ENCODE measurements at places on chromosomes 7 and 10.

GRCh38 chr10:92387289-92387940, 96.4 kb downstream of the MARCHF5 start:
- no peak for DNase-seq

GRCh38 chr7:14759785-14760184, 142.8 kb downstream of the DGKB start:
- DNase-seq: no peak

GRCh38 chr10:49008091-49008490, 68.5 kb upstream of the LRRC18 start:
- no peak for DNase-seq

DNA sequence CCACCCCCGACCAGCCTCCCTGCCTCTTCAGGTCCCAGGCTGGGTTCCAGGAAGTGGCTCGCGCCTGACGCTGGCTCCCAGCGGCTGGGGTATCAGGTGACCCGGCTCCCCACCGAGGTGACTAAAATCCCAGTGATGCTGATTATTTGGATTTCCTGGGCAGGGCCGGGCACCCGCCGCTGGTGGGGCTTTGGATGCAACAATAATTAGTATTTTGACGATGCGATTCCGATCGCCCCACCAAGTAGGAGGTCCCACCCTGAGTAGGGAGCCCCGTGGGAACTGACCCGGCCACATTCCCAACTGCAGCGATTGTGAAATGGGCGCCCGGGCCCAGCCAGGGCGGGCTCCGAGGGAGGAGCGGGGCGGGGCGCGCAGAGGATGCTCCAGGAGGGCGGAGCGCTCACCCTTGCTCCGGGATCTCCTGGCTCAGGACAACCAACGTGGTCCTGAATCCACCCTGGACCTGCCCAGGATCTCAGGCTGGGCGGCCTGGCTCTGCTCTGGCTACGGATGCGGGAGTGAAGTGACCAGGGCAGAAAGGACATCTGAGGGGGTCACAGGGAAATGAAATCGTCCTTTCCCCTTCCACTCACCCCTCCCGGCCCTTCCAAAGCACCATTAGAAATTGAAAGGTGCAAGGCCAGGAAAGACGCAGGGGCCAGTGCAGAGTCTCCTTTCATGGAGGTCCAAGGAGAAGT, 32.6 kb downstream of the DUSP5 start:
- no peak for DNase-seq

GRCh38 chr10:49841615-49842332, 79.7 kb upstream of the OGDHL start:
- DNase-seq: no peak

GRCh38 chr7:108282427-108282996, 152.4 kb upstream of the LAMB4 start:
- no peak for DNase-seq

- DNase-seq: no peak
Observed at GRCh38 chr7:130899638-130900401, 165.8 kb upstream of the KLF14 start.

DNA sequence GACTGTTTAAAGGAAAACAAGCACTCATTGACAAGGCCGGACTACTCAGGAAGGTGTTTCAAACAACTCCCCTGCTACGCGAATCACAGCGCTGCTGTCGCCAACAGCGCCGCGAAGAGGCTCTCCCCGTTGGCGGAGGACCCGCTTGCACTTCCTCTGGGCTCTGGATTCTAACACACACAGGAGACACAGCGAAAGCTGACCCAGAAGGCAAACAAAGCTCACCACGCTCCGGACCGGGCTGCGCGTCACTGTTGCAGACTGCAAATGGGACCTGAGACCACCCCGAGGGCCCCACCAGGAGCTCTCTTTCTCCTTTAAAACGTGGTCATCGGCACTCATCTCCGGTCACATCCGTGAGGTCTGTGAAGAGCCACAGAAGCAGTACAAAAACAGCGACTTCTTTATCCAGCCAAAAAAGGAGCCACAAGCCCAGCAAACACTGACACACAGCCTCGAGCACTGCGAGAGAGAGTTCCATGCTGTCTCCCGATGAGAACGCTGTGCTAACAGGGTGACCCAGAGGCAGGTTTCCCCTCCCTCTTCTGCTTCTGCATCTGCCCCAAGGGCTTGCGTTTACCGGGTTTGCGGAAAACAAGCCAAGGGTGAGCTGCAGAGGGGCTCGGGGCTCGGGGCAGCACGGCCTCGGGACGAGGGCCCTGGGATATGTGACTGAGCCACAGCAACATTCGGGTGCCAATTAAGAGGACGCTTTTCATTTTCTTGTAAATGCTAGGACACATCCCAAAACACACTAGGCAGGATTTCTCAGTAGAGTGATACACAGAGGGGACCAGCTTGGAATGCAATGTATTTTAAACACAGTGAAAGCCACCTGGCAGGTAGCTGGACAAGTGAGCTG, 41.3 kb downstream of the AMZ1 start:
- DNase-seq: no peak

- DNase-seq: no peak
Observed at GRCh38 chr7:3191548-3191947, 109.5 kb upstream of the SDK1 start.

DNA sequence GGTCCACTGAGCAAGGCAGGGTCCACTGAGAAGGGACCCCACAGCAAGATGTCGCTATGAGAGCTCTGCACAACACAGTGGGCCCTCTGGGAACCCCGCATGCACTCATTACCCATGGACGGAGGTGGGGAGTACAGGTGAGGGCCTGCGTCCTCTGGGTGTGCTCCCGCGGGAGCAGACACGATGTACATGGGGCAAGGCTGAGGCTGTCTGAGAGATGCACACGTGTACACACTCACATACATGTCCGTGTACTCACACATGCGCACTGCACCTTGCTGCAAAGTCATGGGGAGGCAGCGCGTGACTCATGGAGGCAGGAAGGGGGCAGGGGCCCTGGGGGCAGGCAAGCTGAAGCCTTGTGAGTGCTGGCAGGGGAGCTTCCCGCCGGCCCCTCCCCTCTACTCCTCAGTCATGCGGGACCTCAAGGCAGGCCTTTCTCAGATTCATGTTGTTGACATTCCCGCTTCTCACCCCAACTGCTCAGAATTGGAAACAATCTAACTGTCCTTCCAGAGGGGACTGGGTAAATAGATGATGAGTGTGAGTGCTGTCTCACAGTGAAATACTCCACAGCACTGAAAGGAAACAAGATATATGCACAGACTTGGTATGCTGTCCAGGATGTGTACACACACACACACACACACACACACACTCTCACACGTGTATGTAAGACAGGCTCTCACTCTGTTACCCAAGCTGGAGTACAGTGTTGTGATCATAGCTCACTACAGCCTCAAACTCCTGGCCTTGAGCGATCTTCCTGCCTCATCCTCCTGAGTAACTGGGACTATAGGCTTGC, 40.0 kb downstream of the GOLGA7B start:
- no peak for DNase-seq

- DNase-seq: no peak
Observed at GRCh38 chr10:21279217-21279575, 246.3 kb downstream of the SKIDA1 start.

- DNase-seq: no peak
Observed at GRCh38 chr10:22690614-22691431, 23.6 kb downstream of the PIP4K2A start.

DNA sequence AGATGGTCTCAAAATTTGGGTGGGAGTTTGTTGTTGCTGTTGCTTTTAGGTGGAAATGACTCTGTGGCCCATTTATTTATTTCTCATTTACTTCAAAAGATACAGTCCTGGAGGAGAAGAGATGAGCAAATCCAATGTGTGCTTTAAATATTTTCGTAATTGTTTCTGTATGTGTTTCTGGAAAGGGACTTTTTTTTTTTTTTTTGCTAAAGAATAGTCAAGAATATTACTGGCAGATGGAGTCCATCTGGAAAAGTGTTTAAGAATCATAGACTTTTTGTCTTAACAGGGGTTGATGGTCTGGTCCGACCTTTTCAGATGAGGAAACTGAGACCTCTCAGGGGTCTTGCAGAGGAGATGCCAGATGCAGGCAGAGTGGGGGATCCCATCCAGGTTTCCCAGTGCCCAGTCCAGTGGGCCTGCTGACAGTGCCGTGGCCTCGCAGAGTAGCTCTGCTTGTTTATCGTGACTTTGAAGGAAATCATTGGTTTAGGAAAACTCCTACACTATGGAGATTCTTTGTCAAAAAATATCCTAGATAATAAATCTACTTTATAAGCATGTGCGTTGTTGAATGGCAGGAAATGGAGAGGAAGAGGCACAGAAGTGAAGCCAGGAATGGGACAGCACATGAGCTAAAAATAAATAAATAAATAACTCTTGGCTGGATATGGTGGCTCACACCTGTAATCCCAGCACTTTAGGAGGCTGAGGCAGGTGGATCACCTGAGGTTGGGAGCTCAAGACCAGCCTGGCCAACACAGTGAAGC, 164.3 kb upstream of the SVIL start:
- DNase-seq: no peak

GRCh38 chr7:51318886-51319579, 2.4 kb upstream of the COBL start:
- no peak for DNase-seq

DNA sequence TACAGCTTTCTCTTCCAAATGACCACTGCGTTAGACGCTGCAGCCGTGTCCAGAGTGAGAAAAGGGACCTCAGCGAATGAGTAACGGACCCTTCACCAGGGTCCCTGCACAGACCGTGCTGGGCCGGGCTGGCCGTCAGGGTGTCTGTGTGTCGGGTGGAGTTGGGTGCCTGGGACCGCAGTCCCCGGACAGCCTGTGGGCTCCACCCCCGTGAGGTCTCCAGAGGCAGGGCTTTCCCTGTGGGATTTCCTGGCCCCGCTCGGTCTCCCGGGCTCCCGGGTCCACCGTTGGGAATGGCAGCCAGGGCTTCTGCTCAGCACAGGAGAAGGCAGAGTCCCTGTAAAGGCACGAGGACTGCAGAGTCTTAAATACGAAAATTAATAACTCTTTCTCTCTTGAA, 509.7 kb downstream of the TCERG1L start:
- no peak for DNase-seq

GRCh38 chr7:149013876-149014275, 14.4 kb downstream of the PDIA4 start:
- DNase-seq: no peak

- DNase-seq: no peak
Observed at GRCh38 chr10:69703766-69704630, 74.0 kb downstream of the FAM241B start.

DNA sequence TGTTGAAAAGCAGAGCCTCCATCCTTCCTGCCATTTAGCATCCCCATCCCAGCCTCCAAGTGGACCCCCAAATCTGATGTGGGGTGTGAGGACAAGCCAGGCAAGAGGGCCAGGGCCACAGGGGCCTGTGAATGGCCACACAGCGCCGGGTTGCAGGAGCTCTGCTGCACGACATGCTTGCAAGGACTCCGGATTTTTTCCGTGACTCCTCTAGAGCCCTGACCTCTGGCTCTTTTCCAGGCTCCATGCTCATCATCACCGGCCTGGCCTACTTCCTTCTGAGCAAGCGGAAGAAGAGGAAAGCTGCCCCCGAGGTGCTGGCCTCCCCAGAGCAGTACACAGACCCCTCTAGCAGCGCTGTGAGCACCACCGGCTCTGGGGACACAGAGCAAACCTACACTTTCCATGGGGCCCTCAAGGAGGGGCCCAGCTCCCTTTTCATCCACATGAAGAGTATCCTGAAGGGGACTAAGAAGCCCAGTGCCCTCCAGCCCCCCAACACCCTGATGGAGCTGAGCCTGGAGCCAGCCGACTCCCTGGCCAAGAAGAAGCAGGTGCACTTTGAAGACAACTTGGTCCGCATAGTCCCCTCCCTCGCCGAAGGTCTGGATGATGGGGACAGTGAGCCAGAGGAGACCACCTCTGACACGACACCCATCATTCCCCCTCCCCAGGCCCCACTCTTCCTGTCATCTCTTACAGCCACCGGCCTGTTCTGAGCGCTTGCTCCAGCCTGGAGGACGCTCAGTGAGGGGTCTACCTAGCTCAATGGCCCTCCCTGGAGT, 23.5 kb downstream of the TMEM72 start:
- DNase-seq: no peak

- no peak for DNase-seq
Observed at GRCh38 chr7:7652798-7653540, 12.4 kb downstream of the UMAD1 start.

DNA sequence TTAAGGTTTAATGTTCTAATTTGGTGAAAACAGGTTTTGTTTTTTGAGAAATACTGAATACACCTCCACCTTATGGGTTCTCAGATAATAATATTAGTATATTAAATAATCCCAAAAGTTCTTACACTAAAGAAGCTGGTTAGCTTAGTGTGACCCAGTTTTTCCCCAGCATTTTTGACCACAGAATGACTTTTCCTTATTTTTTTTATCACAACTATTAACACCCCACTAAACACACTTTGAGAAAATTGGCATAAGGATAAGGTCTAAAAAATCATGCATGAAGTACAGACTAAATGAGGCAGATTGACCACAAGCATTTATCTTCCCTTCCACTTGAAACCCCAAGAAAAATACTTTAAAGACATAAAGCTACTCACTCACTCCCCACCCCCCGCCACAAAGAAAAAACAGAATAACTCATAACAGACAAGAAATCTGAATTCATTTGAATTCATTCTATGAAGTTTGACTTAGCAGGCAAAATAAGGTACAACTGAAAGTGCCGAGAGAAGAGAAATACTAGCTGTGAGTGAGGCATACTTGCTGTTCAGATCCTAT, 49.7 kb upstream of the WNT16 start:
- DNase-seq: no peak

DNA sequence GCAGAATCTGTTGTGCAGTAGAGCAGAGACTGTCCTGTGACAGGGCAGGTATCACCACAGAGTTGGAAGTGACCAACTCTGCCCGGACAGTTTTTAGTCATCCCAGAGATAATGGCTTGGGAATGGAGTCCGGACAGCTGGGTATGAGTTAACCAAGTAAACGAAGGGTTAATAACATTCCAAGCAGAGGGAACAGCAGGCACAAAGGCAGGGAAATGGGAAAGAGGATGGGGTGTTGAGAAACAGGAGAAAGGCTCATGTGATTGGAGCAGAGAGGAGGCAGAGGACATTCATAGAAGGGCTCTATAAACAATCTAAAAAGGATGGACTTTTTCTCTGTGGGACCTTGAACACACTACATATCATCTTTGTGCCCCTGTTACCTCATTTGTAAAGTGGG, 132.2 kb upstream of the YAE1 start:
- no peak for DNase-seq

DNA sequence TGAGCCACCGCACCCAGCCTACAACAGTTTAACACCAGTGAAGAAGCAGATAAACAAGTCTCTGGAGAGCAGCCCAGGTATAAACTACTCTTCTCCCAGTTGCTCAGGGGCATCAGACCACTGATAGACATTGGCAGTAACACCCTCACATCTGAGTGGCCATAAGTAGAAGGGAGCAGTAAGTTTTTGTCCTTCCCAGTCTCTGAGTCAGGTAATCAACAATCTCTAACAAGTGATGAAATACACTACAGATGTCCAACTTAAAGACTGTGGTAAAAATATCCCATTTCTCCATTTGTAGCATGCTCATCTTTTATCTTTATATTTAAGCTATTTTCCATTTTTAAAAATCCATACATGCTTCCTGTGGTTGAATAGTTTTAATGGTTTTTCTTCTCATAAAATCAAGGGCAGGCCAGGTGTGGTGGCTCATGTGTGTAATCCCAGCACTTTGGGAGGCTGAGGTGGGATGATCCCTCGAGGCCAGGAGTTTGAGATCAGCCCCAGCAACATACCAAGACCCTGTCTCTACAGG, 78.6 kb downstream of the GSAP start:
- DNase-seq: no peak

- DNase-seq: no peak
Observed at GRCh38 chr10:120749856-120750566, 101.2 kb upstream of the WDR11 start.

GRCh38 chr7:1709281-1709680, 39.2 kb downstream of the ELFN1 start:
- DNase-seq: no peak

GRCh38 chr10:89915021-89915420, 213.6 kb downstream of the KIF20B start:
- no peak for DNase-seq
